Stimulated activated CD4-positive, alpha-beta T cell treated with anti-CD3 and anti-CD28 coated beads, Interleukin-1b, Interleukin-23, amount 100 ng/mL, for 48 hours (primary cell): ENCODE measurements at places on chromosomes 1 and 21.

DNA sequence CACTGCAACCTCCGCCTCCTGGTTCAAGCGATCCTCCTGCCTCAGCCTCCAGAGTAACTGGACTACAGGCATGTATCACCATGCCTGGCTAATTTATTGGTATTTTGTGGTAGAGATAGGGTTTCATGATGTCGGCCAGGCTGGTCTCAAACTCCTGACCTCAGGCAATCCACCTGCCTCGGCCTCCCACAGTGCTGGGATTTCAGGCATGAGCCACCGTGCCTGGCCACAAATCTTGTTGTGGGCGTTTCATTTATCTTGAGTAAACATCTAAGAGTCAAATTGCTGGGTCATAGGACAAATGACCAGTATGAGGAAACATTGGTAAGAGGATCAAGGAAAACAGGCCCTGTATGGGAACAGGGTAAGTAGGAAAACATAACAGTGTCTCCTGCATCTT is 17.9 kb downstream of the TMEM200B start:
- no peak for DNase-seq

DNA sequence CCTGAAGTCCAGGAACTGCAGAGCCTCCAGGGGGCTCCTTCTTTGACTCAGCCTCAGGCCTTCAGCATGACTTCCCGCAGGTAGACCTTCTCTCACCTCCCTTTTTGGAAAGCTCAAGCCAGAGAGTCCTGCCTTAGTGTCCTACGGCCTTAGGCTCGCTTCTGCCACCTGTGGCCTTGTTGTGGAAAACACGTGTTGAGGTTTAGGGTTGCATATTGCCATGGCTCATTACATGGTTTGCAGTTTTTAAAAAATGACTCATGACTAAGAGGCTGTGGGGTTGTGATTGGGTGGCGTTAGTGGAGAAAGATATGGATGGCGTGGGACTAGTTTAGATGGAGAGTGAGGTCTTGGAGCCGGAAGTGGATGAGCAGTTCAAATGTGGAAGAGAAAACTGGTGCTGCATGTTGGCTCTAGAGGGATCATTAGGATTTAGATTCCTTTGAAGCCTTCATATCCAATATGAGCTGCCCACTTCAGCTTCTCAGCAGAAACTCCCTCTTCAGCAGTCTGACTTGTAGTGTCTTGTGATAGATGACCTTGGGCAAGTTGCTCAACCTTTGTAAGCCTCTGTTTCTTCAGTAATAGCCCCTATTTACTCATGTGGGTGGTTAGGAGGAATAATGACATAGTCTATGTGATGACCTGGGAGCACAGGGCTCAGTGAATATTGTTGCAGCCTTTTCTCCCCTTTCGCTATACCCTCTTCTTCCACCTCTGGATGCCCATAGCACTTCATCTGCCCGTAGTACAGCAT is 6.5 kb upstream of the FGGY start:
- DNase-seq = no peak

- no peak for DNase-seq
These were observed 23.8 kb downstream of the WNT3A start for GRCh38 chr1:228030451-228031201.

- DNase-seq = peak; percentile 91
These were observed at the start of gene DR1 for GRCh38 chr1:93345633-93346420. TSS of gene DR1 (plus strand) at chr1:93345907. CDS start at chr1:93346646, 739 bp downstream.

DNA sequence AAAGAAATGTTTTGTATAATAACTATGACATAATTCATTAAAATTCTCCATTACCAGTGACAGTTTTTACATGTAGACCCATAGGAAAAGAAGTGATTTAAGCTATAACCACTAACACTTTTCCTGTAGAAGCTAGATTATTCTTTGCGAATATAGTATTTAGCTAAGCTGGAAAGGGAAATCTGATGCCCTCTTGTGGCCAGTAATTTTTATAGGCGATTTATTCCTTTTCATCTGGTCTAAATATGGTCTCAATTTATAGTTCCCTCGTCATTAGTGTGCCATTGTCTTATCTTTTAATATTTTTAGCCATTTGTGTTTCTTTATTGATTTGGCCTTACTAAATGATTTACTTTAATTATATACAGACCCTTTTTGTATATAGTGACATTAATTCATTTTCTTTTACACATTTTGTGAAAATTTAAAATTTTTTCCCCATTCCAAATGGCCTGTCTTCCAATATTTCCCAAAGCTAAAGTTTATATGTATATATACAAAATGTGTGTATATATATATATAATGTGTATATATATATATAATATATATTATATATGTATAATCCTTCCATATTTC is 26.7 kb downstream of the BTG3 start:
- DNase-seq = no peak

- DNase-seq = peak; percentile 84
These were observed 642 bp downstream of the TRIM62 start for GRCh38 chr1:33180911-33181890.

DNA sequence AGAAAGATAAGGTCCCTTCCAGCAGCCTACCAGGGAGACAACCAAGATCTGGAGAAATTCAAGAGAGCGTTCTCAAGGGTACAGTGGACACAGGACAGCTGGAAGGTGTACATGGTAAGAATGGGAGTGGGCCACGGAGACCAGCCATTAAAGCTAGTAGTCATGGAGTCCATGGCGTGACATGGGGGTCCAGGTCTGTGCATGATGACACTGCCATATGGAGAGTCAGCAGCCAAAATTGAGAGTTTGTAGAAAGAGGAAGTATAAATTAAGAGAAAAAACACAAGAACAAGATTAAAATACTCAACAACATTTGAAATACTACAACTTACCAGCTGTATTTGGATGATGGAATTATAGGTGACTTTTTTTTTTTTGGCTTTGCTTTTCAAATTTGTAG is 7.9 kb upstream of the LORICRIN start:
- no peak for DNase-seq

DNA sequence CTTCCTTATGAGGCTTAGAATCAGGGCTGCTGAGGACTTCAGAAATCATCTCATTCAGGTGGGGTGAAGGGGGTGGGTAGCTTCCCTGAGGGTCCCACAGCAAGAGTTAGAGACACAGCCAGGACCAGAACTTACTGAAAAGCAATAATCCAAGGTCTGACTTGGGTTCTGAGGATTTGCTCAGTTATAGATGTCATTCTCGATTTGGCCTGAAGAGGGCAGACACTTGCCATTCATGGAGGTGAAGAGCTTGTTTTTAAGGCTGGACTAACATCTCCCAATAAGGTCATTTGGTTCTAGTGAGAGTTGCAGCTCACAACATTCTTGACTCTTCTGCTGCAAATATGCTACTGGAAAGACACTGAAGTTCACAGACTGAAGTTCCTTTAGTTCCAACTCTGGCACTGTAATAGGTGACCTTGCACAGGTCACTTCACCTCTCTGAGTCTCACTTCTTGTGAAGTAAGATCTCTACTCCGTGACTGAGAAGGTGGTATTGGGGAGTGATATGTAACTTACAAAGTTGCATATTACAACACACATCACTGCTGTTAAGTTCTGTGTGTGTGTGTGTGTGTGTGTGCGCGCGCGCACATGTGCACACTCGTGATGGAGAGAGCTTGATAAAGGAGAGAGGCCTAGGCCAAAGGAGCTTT is 69.8 kb upstream of the DIRAS3 start:
- DNase-seq = peak; percentile 22

DNA sequence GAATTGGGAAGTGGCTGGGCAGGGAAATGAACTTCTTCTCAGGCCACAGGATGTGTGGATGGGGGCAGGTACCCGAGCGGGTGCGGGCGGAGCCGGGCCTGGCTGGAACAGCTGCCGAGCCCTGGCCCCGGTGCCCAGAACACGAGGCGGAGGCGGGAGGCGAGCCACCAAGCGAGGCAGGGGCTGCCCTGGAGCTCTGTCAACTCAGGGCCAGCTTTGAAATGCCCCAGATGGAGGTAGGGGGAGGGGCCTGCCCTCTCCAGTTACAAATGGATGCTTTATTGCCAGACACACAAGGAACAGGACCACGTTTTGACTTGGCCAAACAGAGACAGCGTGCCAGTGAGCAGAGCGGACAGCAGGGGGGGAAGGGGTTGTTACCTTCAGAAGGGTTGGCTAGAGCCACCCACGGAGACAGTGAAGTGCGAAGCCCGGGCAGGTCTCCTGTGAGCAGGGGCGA is 240.4 kb downstream of the SDCCAG8 start:
- DNase-seq = no peak

GRCh38 chr21:45367402-45368351 is 37.3 kb upstream of the COL18A1 start:
- no peak for DNase-seq

GRCh38 chr1:219783605-219784235 is 144.6 kb downstream of the SLC30A10 start:
- no peak for DNase-seq

- peak; percentile 21 for DNase-seq
These were observed 23.8 kb downstream of the PTPRF start for GRCh38 chr1:43554444-43554992.

DNA sequence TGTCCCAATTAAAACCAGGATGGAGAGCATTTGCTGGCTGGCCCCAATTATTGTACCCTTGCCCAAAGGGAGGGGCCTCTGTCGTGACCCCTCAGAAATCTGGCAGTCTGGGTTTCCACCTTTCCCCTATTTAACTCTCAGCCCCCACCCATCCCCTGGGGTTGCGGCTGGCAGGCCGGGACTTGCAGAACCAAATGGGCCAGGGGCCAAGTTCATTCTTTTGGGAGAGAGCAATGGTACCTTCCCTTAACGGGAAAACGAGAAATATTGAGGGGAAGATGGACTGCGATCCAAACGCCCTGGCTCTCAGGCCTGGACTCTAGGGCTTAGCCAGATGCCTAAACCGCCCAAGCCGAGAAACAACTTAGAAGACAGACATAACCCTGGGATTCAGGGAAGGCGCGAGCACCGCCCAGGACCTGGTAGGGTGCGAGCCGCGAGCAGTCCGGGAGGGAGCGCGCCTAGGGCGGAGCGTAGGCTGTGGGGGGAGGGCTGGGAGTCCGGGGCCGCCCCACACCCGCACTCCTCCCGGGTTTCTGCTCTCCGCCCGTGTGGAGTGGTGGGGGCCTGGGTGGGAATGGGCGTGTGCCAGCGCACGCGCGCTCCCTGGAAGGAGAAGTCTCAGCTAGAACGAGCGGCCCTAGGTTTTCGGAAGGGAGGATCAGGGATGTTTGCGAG is at the start of gene SLC27A3:
Gene SLC27A3, plus strand, starts transcription at position 628 of the 678 bp plus-strand sequence. CDS start 91 bp downstream, outside the sequence.
- DNase-seq = no peak
